Left lung (tissue), 14 donors: ENCODE measurements at places on chromosomes 4 and X. TPM values are rescaled to one million over a fixed set of nuclear protein-coding genes. Genes with fewer than 3 reads are reported as not detected.
A peak's percentile ranks its signal among the peaks of the same experiment; 100 is the strongest.

DNA sequence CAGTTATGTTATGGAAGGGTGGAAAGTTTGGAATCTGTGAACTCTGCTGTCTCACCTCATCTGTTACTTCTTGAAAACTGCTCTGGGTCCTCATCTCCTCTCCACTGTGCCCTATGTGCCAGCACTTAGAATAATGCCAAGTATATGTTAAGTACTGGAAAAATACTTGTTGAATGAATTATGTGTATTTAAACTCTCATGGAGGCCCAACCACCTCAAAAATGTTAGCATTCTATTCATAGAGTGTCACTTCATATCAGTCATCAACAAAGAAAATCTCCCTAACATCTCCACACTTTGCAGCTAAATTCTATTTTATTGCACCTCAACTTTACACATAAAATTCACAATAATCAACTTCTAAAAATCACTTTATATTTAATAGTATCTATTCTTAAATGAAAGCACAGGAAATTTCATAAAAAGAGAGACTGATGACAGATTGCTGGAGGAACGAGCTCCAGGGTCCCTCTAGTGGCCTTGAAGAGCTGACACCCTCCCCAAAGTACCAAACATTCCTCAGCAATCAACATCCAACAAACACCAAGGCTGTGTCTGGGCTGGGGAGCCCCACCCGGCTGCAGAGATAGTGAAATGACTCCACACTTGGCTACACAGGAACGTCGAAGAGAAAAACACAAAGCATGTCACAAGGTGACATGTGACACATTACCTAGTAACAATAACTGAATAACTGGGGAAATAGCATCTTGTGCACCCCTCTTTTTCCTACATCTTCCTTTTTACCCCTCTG, 45.8 kb downstream of the SLC39A8 start:
- H3K4me3 ChIP-seq, result no peak overlapping the region
- H3K27ac ChIP-seq, result peak overlapping the region; percentile 71
- no peaks in the 10 kb centered on the region for H3K36me3 ChIP-seq
- no peaks in the 10 kb centered on the region for H3K27me3 ChIP-seq
- no peaks in the 10 kb centered on the region for H3K4me1 ChIP-seq
- DNase-seq, result peak; percentile 57

GRCh38 chr4:1571165-1572009, 112.7 kb downstream of the FAM53A start:
- H3K4me3 ChIP-seq, result no peak overlapping the region
- H3K4me1 ChIP-seq, result no peaks in the 10 kb centered on the region
- DNase-seq, result peak; percentile 61
- H3K36me3 ChIP-seq, result no peaks in the 10 kb centered on the region

- DNase-seq, result no peak
- no peak overlapping the region for H3K27ac ChIP-seq
- H3K4me1 ChIP-seq, result no peaks in the 10 kb centered on the region
- no peaks in the 10 kb centered on the region for H3K27me3 ChIP-seq
- H3K36me3 ChIP-seq, result no peaks in the 10 kb centered on the region
Measured at GRCh38 chr4:13032936-13033335, 451.2 kb downstream of the RAB28 start.

- no peak for DNase-seq
- H3K4me3 ChIP-seq, result no peak overlapping the region
- H3K36me3 ChIP-seq, result no peaks in the 10 kb centered on the region
- H3K4me1 ChIP-seq, result no peaks in the 10 kb centered on the region
- H3K27ac ChIP-seq, result no peak overlapping the region
Measured at GRCh38 chr4:173243321-173243720, 74.7 kb downstream of the GALNT7 start.

DNA sequence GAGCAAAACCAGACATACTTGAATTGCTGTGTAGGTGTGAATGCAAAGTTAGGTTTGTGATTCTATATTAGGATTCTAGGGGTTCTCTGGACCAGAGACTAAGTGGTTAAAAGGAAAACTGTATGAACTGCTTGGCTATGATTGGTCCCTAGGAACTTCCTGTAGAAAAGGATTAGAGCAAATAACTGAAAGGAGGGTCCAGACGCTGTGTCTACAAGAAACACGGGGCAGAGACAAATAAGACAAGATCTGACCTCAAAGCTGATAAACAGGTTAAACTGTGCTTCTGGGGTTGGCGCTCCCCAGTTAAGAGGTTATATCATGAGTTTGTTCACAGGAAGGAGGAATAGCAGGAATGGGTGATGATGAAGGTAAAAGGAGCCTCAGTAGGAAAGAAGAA, 183.6 kb downstream of the MGST2 start:
- H3K27me3 ChIP-seq, result no peaks in the 10 kb centered on the region
- no peaks in the 10 kb centered on the region for H3K36me3 ChIP-seq
- no peak overlapping the region for H3K4me3 ChIP-seq
- H3K4me1 ChIP-seq, result peaks cover 15% of the 10 kb centered on the region

- no peak for DNase-seq
- H3K4me3 ChIP-seq, result peak overlapping the region; percentile 51
- H3K36me3 ChIP-seq, result no peaks in the 10 kb centered on the region
- peak overlapping the region; percentile 82 for H3K27ac ChIP-seq
- no peaks in the 10 kb centered on the region for H3K4me1 ChIP-seq
- H3K27me3 ChIP-seq, result no peaks in the 10 kb centered on the region
Measured at GRCh38 chrX:119399772-119400101, 601 bp downstream of the SLC25A43 start.

- no peak overlapping the region for H3K27ac ChIP-seq
- no peaks in the 10 kb centered on the region for H3K36me3 ChIP-seq
- H3K4me3 ChIP-seq, result no peak overlapping the region
- H3K4me1 ChIP-seq, result no peaks in the 10 kb centered on the region
- no peaks in the 10 kb centered on the region for H3K27me3 ChIP-seq
- no peak for DNase-seq
Measured at GRCh38 chrX:96700625-96701024, 16.0 kb downstream of the DIAPH2 start.

DNA sequence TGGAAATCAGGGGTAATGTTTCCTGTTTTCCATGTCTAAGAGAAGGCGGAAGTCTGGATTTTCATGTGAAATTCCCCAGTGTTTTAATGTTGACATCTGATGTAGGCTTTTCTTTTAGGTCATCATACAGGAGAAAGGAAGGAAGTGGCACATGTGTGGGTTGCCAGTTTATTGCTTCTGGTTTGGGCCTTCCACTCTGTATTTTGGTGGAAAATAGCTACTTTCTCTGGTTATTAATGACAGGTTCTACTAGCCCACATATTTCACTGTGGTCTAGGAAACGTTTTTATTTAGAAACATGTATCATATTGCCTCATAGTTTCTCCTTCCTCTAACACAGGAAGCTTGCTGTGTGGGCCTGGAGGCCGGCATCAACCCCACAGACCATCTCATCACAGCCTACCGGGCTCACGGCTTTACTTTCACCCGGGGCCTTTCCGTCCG, 7.2 kb downstream of the PDHA1 start:
- H3K4me1 ChIP-seq, result no peaks in the 10 kb centered on the region
- peaks cover 4% of the 10 kb centered on the region for H3K27me3 ChIP-seq
- H3K27ac ChIP-seq, result no peak overlapping the region
- H3K36me3 ChIP-seq, result no peaks in the 10 kb centered on the region
- DNase-seq, result no peak

FGFR3 gene
- 10.8 TPM for total RNA-seq

- no peak overlapping the region for H3K4me3 ChIP-seq
- no peaks in the 10 kb centered on the region for H3K4me1 ChIP-seq
- H3K27ac ChIP-seq, result no peak overlapping the region
- no peaks in the 10 kb centered on the region for H3K36me3 ChIP-seq
- no peak for DNase-seq
Measured at GRCh38 chr4:142088906-142089305, 452.5 kb downstream of the IL15 start.

DNA sequence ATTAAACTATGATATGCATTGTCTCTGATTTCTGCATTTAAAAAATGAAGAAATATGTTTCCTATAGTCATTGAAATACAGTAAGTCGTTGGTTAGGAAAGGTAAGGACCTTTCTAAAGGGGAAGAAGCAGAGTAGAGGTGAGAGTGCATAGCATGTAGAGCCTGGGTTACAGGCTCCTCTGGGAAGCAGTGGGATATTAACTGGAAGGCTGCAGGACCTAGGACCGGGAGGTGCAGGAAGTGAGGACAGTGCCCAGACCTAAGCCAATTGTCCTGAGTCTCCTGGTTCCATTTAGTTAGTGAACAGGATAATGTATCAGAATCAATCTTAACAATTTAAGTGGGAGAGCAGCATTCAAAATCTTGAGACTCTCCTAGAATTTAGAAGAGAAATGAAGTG, 237.1 kb upstream of the NUDT6 start:
- no peaks in the 10 kb centered on the region for H3K36me3 ChIP-seq
- no peak overlapping the region for H3K4me3 ChIP-seq
- H3K27ac ChIP-seq, result no peak overlapping the region
- H3K4me1 ChIP-seq, result peaks cover 2% of the 10 kb centered on the region

DNA sequence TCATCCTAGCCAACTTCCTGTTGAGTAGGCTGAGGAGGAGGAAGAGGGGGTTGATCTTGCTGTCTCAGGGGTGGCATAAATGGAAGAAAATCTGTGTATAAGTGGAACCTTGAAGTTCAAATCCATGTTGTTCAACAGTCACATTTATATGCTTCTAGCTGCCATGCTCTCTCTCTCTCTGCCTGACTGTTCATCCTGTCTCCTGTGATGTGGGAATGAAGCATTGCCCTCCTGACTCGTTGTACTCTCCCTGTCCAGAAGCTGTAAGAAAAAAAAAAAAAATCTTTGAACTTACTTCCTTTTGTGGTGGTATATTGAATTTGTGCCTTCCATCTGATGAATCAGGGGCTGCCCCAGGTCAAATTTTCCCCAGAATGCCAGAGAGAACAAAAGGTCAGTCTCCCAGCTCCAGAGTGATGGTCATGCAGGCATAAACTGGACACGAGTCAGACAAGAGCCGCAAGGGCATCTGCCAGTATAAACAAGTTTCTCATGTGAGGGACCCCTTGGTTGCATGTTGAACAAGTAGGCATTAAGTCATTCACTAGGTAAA, 257.0 kb downstream of the IDS start:
- no peak overlapping the region for H3K27ac ChIP-seq
- H3K36me3 ChIP-seq, result no peaks in the 10 kb centered on the region
- no peaks in the 10 kb centered on the region for H3K4me1 ChIP-seq
- no peak overlapping the region for H3K4me3 ChIP-seq
- DNase-seq, result no peak
- H3K27me3 ChIP-seq, result no peaks in the 10 kb centered on the region

DNA sequence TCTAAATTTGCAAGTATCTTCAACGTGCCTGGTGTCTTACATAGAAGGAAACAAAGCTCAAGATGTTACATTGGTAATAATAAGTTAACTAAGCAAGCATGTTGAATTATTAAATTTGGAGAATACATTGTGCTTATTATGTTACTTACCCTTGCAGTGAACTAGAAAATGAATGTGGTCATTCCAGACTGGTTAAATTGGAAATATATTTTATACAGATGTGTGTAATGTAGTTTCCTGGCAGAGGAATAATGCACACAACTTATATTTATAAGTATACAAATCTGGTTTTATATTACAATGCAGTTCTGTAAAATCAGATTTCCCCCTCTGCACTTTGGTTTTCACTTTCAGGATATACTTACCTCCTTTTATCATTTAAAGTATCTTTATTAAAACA, 159.9 kb upstream of the SLIT2 start:
- no peak for DNase-seq
- no peaks in the 10 kb centered on the region for H3K27me3 ChIP-seq
- H3K4me3 ChIP-seq, result no peak overlapping the region
- no peaks in the 10 kb centered on the region for H3K36me3 ChIP-seq

- H3K27ac ChIP-seq, result peak overlapping the region; percentile 95
- no peaks in the 10 kb centered on the region for H3K36me3 ChIP-seq
Measured at GRCh38 chr4:36241771-36242170, 2.5 kb downstream of the ARAP2 start.

DNA sequence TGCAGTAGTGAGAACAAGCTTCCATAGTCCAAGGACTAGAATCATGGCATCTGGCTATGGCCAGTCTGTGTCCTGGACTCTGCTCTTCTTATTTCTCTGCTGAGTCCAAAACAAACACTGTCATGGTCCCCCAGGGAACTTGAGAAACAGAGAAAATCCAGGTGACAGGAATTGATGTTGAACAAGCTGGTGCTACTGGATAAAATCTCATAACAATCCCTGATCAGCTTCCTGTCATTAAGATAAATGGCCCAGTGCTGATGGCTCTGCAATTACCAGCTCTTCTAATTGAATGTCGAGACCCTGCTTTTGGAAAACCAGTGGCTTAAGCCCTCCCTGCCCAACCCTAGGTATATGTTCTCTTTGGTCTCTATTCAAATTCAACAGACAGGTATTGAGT, 58.8 kb upstream of the ARHGAP36 start:
- DNase-seq, result no peak
- H3K4me3 ChIP-seq, result no peak overlapping the region
- H3K4me1 ChIP-seq, result no peaks in the 10 kb centered on the region
- no peaks in the 10 kb centered on the region for H3K36me3 ChIP-seq
- H3K27me3 ChIP-seq, result no peaks in the 10 kb centered on the region

- no peaks in the 10 kb centered on the region for H3K27me3 ChIP-seq
- no peaks in the 10 kb centered on the region for H3K4me1 ChIP-seq
- no peak overlapping the region for H3K4me3 ChIP-seq
- H3K36me3 ChIP-seq, result no peaks in the 10 kb centered on the region
- no peak for DNase-seq
Measured at GRCh38 chr4:145635117-145635516, 15.9 kb downstream of the MMAA start.

DNA sequence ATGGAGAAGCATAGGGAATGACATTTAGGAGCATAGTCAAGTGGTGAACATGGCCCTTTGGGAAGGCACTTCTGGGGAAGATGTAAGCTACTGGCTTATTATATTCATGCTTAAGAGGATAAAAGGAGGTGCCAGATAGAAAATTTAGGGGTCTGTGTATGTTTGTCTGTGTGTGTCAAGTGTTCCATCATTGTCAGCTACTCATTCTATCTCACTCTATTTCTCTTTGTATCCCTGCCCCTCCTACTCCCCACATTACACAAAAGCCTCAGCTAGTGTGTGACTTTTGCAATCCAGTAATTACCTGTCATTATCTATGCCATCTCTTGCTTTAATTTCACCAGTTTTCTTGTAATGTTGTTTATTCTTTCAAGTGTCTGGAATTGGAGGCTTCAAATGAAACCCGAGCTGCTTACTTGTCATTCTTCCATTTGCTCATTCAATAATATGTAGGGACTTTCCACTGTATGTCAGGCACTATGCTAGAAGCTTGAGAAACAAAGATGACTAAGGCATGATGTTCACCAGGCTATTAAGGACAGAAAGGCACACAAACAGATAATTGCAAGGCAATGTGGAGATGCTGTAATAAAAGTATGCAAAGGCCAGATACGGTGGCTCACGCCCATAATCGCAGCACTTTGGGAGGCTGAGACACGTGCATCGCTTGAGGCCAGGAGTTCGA, 229.8 kb upstream of the TEX13C start:
- no peaks in the 10 kb centered on the region for H3K4me1 ChIP-seq
- no peak for DNase-seq
- H3K36me3 ChIP-seq, result no peaks in the 10 kb centered on the region
- no peak overlapping the region for H3K4me3 ChIP-seq
- peaks cover 3% of the 10 kb centered on the region for H3K27me3 ChIP-seq
- no peak overlapping the region for H3K27ac ChIP-seq

- H3K4me3 ChIP-seq, result no peak overlapping the region
- no peaks in the 10 kb centered on the region for H3K36me3 ChIP-seq
- no peak for DNase-seq
- H3K4me1 ChIP-seq, result peaks cover 18% of the 10 kb centered on the region
Measured at GRCh38 chr4:41610474-41610873, 72.5 kb downstream of the LIMCH1 start.

TRMT2B gene
- total RNA-seq, result 12.5 TPM
